ENCODE measurements at places on chromosomes 2 and 18.

- peaks cover 44% of the 10 kb centered on the region for H3K36me3 ChIP-seq
- DNase-seq = no peak
- no peaks in the 10 kb centered on the region for H3K27me3 ChIP-seq
- no peaks in the 10 kb centered on the region for H3K4me1 ChIP-seq
Observed at GRCh38 chr2:73249636-73250035, 15.5 kb downstream of the CCT7 start.

DNA sequence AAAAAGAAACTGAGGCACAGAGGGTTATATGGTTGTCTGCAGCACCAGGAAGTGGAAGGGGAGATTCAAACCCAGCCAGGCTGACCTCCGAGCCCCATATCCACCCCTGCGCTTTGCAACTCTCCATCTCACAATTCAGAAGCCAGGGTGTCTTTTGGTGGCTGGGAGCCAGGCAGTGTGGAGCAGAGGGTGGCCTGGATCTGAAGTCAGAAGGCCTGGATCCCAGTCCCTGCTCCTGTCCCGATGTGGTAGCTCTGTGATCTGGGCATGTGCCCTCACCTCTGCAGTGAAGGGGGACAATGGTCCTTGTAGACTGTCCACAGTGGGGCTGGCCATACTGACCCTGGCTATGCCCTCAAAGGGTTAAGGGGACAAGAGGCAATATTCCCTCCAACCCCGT, 57.0 kb downstream of the CIB4 start:
- no peak for DNase-seq
- H3K27me3 ChIP-seq = no peaks in the 10 kb centered on the region
- no peak overlapping the region for H3K4me3 ChIP-seq
- no peaks in the 10 kb centered on the region for H3K4me1 ChIP-seq
- no peak overlapping the region for H3K27ac ChIP-seq
- no peaks in the 10 kb centered on the region for H3K36me3 ChIP-seq

DNA sequence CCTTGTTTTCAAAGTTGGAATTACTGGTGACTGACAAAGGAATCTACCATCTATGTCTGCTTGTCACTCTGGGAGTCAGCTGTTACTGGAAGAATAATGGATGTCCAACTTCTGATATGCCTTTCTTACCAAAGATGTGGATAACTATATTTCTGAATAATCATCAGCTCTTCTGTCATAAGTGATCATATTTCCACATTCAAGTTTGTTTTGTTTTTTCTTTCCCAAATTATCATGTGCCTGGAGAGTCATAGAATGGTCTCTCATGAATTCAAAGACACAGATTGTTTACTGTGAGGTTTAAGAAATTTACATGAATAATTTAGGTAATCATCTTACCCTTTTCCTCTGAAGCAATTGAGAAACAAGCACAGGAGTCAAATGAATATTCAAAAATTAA, 986.7 kb upstream of the CDH2 start:
- H3K36me3 ChIP-seq = no peaks in the 10 kb centered on the region
- no peak overlapping the region for H3K4me3 ChIP-seq
- no peaks in the 10 kb centered on the region for H3K27me3 ChIP-seq
- DNase-seq = no peak
- no peak overlapping the region for H3K27ac ChIP-seq

DNA sequence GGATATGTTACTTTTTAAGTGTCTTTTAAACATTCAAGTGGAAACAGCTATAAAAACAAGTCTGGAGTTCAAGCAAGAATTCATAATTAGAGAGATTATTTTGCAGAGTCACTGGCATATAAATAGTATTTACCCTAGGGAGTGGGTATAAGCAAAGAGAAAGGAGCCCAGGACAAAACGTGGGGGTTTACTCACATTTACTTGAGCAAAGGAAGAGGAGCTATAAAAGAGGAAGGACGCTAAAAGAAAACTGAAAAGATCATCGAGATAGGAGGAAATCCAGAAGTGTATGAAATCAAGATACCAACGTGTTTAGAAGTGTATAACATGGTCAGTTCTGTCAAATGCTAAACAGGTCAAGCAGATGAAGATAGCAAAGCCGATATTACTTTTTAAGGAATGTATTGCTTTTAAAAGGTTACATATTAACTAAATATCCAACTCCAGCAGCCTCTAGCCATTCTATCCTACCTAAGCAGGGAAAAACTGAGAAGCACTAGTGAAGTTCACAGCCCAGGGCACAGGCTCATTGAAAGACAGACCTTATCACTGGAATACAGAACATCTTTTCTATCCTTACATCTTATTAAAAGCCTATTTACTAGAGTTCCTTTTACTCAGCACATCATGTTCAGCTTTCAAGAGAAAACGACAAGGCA, 8.6 kb downstream of the KANSL1L start:
- H3K36me3 ChIP-seq = no peaks in the 10 kb centered on the region
- no peak overlapping the region for H3K4me3 ChIP-seq
- no peaks in the 10 kb centered on the region for H3K27me3 ChIP-seq
- no peak for DNase-seq
- no peaks in the 10 kb centered on the region for H3K4me1 ChIP-seq
- no peak overlapping the region for H3K27ac ChIP-seq

- no peak for DNase-seq
- H3K4me1 ChIP-seq = peaks cover 17% of the 10 kb centered on the region
- no peaks in the 10 kb centered on the region for H3K27me3 ChIP-seq
- no peak overlapping the region for H3K4me3 ChIP-seq
Observed at GRCh38 chr18:58580078-58580477, 48.8 kb downstream of the ALPK2 start.

- H3K27ac ChIP-seq = no peak overlapping the region
- no peak overlapping the region for H3K4me3 ChIP-seq
- H3K27me3 ChIP-seq = no peaks in the 10 kb centered on the region
- H3K4me1 ChIP-seq = no peaks in the 10 kb centered on the region
Observed at GRCh38 chr2:4628998-4629501, 925.7 kb downstream of the DCDC2C start.

DNA sequence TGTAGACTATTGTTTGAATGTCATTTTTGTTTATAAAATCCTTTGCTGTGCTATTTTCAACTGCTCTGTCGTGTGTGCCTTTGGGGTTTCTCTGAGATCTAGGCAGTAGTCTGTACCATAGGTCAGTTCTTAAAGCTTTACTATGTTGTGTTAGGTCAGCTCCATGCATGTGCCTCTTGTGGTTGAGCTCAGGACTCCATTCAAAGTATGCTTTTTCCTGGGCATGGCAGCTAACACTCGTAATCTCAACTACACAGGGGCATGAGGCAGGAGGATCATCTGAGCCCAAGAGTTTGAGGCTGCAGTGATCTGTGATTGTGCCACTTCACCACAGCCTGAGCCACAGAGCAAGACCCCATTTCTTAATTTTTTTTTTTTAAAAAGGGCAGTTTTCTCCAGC, 174.4 kb upstream of the SPHKAP start:
- no peak overlapping the region for H3K27ac ChIP-seq
- H3K4me1 ChIP-seq = no peaks in the 10 kb centered on the region
- no peak overlapping the region for H3K4me3 ChIP-seq
- no peaks in the 10 kb centered on the region for H3K27me3 ChIP-seq
- peak; percentile 18 for DNase-seq

GRCh38 chr2:159982270-159982669, 80.1 kb downstream of the PLA2R1 start:
- peaks cover 12% of the 10 kb centered on the region for H3K4me1 ChIP-seq
- DNase-seq = peak; percentile 91
- H3K27ac ChIP-seq = peak overlapping the region; percentile 80

GRCh38 chr18:60895181-60895580, 438.0 kb upstream of the CDH20 start:
- no peak overlapping the region for H3K27ac ChIP-seq
- no peaks in the 10 kb centered on the region for H3K4me1 ChIP-seq
- H3K36me3 ChIP-seq = no peaks in the 10 kb centered on the region

DNA sequence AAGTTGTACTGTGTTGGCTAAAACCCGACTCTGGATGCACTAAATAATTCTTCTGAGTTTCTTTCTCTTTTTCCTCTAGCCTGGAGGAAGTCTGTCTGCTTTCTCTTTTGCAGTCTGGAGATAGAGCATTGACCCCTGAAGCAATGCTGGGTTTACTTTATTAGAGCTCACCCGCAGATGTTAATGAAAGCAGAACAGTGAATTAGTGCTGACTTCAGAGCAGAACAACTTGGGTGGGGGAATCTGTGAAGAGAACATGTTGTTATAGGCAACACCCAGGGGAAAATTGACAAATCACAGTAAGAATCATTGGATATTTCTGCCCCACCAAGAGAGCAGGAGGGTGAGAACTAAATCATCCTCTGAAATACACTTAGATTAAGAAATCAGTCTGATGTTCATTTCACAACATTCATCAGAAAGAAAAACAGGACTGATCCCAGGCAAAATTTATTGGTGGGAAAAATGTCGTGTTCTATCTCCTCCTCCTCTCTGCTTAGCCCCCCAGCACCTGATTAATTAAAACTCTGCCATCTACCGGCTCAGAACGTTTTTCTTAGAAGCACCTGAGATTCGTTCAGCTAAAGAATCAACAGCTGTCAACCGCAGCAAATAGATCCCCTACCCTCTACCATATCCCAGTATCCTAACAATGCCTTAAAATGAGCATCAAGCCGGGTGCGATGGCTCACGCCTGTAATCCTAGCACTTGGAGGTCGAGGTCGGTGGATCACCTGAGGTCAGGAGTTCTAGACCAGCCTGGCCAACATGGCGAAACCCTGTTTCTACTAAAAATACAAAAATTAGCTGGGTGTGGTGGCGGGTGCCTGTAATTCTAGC, 165.1 kb downstream of the FMNL2 start:
- no peaks in the 10 kb centered on the region for H3K27me3 ChIP-seq
- no peak overlapping the region for H3K27ac ChIP-seq
- H3K4me3 ChIP-seq = no peak overlapping the region
- no peaks in the 10 kb centered on the region for H3K36me3 ChIP-seq
- no peak for DNase-seq

DNA sequence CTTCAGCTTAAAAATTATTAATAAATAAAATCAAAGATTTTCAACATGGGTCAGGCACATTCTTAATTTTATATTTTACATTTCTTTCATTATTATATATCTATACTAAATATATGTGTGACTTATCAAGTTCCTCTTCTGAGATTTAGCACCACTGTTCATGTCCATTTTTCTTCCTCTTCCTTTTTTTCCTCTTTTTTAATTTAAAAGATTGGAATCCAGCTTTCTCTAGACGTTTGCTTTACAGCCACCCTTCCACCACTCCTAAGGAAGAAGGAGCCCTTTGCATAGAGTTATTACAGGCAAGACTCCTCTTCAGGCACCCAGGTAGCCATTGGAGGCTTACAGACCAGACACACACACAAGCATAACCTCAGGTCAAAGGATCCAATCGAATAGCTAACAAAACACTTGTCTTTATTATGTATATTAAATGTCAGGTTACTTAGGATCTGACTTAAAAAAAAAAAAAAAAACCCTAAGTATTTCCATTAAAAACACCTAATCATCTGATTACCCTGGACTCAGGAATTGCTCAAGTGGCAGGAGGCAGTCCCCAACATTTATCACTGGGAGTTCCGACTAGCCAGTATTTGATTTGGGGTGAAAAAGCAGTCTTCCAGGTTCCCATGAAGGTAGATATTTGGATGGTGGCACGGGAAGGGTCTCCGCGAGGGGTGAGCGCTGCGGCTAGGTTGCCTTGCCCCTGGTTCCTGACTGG, 2.4 kb upstream of the ZEB2 start:
- H3K27me3 ChIP-seq = peaks cover 14% of the 10 kb centered on the region
- no peak overlapping the region for H3K27ac ChIP-seq
- no peak overlapping the region for H3K4me3 ChIP-seq
- H3K4me1 ChIP-seq = peaks cover 3% of the 10 kb centered on the region
- no peaks in the 10 kb centered on the region for H3K36me3 ChIP-seq
